ENCODE measurements at places on chromosomes 12 and 14.

GRCh38 chr14:55125403-55125802 is 3.6 kb upstream of the LGALS3 start:
- no peak for DNase-seq

- DNase-seq, result no peak
Measured at GRCh38 chr14:43786066-43786762, 720.9 kb downstream of the FSCB start.

GRCh38 chr14:23358553-23359166 is 6.0 kb upstream of the SLC22A17 start:
- no peak for DNase-seq

- no peak for DNase-seq
Measured at GRCh38 chr14:96039633-96040311, 610 bp downstream of the C14orf132 start.

DNA sequence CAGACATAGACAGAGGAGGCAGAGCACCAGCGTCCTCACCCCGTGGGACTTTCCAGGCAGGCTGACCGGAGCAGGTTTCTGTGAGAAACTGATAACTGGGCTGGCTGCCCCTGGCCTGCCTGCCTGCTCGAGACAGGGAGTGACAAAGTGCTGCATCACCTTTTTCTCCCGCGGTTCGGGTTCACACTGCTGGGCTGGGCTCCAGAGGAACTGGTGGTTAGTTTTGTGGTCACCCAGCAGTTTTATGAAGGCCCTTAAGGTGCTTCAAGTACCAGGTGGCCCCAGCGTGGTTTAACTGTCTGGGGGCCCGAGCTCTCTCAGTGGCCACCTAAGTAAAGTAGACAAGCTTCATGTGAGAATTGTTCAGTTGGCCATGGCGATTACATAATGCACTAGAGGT is 1073.6 kb downstream of the BCL11B start:
- no peak for DNase-seq

GRCh38 chr14:20934148-20934762 is 21.0 kb upstream of the RNASE2 start:
- DNase-seq, result no peak

DNA sequence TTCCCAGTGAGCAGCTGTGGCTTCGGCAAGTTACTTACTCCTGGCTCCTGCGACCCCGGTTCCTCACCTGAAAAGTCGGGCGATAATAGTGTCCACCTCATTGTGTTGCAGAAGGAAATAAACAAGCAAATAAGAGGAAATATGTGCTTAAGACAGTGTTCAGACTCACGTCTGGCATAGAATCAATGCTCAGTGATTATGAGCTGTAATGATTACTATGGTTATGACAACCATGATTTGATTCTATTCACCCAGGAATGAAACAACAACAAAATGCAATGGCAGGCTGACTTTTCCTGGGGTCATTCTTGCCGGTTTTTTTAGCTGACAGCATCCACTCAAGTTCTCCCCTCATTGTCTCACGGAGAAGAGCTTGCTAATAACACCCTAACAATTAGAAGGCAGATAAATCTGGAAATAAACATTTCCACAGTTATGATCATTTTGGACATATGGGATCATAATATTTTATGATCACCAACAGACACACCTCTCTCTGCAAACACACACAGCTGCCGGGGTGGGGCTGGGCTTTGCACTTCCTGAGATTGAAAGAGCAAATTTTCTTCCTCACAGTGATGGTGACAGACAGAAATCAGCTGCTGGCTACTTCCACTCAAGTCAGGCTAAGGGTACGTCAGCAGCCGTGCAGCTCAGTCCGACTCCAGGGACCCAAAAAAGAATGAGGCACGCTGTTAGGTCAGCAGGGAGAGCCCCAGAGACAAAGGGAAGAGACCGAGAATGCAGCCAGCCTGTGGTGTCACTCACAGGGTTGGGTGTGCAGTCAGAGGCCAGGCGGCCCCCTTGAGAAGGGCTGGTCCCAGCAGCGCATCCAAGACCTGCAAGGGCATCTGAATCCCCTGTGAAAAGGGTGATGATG is 158.0 kb downstream of the RIMBP2 start:
- DNase-seq, result no peak

DNA sequence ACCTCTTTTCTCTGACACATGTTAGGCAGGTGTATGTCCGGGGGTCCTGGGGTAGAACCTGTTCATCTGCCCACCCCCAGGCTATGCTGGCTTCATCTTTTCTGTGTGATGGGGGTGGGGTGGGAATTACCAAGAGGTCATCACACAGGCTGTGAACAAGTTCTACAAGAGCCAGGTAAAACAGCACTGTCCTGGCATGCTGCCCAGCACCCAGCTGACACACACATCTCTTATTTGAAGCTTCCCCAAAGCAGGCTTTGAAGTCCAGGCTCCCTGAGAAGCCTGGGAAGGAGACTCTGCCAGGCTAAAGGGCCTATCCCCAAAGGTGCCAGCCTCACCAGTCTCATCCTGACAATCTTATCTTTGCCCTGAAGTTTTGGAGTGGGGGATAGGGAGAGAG is 141.1 kb downstream of the ALG10 start:
- DNase-seq, result no peak

- no peak for DNase-seq
Measured at GRCh38 chr14:100076133-100076532, 10.9 kb downstream of the EVL start.

DNA sequence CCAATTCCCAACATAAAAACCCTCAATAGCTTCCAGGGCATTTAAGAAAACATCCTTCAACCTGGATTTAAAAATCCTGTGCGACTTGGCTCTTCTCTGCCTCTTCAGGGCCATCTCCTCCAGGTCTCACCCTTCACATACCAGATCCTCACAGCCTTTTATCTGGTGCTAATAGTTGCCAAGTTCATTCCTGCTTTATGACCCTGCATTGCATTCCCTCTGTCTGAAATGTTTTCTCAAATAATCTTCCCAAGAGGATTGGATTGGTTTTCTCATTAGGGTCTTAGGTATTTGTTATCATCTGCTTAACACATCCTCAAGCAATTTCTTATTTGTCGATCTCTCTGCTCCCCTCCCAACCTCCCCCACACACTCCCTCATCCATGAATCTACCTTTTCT is 832.0 kb downstream of the GALC start:
- DNase-seq, result no peak

GRCh38 chr14:39265806-39266524 is 32.2 kb downstream of the MIA2 start:
- no peak for DNase-seq

DNA sequence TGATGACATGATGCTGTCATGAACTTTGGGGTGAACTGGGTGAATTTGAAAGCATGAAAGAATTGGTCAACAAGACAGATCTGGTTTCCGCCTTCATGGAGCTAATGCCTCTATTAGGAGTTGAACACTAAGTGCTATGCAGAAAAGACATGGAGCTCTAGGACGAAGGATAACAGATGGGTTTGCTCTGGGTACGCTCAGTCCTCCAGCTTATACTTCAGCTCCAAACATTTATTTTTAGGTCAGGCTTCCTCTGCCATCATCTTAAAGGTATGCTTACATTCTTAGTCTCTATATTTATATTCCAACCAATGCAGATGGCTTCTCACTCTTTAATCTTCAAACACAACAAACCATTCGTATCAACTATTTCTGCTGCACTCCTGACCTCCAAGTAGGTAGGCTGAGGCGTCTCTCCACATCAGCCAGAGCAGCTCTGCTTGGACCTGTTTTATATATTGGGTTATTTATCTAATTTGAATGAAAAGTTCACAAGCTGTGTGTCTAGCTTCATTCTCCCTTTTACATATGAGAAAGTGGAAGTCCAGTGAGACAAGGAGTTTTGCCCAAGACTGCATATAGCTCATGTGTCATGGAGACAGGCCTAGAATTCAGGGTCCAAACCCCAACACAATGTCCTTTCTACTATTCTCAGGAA is 226.3 kb downstream of the SPTSSA start:
- DNase-seq, result no peak

DNA sequence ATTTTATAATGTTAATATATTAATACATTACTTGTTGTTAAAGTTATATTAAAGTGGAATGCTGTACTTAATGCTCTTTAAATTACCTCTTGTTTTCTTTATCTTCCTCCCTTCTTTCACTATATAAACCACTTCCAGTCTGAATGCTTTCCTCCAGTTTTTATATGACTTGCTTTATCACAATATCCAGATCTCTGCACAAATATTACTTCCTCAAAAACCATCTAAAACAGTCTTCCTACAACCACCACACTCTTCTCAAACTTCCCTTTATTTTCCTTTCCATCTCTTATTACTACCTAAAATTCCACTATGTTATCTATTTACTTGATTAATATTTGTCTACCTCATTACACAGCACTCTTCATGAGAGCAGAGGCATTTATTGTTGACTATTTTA is 956.6 kb downstream of the LRFN5 start:
- DNase-seq, result no peak

DNA sequence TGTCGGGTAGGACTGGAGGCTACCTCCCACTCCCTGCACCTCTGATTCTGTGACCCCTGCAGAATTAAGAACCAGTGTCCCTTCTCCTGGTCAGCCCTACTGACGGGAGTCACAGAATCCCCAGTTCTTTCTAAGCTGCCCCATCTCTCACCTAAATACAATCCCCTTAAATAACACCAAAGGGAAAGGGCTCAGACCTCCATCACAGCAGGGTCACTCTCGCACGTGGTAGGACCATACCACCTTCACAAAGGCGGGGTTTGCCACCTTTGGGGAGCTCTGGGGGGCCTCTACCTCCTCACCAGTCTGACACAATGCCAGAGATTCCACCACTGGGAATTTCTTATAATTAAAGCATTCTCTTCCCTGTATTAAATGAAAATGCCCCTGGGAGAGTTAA is 35.6 kb downstream of the DAD1 start:
- DNase-seq, result no peak

DNA sequence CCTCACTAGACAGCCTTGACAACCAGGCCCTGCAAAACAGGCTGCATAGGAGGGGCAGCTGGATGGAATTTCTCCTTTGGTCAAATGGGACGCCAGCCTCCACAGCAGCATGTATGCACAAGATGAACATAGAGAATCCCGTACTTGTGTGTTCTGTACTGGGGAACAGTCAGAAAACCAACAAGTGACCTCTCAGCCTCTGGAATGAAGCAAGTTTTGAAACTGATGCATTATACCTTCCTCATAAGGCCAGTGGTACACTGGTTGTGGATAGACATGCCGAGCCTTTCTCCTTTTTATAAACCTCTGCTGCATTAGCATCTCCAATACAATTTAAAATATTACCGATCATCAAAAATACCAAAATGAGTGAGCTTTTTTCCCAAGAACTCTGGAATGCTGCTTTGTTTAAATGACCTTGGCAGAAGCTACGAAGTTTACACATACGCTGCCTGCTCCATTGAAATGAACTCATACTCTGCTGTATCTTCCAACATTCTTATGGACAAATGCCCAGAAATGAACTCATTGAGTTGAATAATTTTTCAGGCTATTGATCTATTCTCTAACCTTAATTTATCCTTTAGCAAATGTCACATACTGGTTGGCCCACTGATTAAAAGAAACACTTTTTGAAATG is 47.6 kb upstream of the FERMT2 start:
- no peak for DNase-seq

GRCh38 chr12:72282721-72283120 is 10.6 kb downstream of the TRHDE start:
- no peak for DNase-seq

- DNase-seq, result no peak
Measured at GRCh38 chr14:36996857-36997590, 175.4 kb downstream of the SLC25A21 start.

- DNase-seq, result no peak
Measured at GRCh38 chr12:115785548-115785947, 491.9 kb downstream of the MED13L start.

- no peak for DNase-seq
Measured at GRCh38 chr12:43812926-43813325, 6.8 kb upstream of the TWF1 start.

DNA sequence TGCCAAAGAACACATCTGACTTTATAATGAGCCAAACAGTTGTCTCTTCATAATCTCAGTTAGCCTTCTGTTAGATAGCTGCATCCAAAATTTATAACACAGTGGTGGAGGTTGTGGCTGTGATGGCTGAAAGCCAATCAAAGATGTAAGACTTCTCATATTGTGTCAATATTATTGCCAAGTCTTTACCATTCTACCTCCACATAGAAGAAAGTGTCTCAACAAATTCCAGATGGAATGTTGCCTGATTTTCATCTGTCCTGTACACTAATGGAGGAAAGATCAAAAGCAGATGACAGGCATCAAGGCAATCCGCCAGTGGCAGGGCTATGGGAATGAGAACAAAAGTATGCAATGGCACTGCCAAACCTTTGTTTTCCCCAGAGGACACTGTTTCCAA is 813.1 kb upstream of the NOVA1 start:
- no peak for DNase-seq

- no peak for DNase-seq
Measured at GRCh38 chr12:97404093-97404492, 58.5 kb upstream of the RMST start.

DNA sequence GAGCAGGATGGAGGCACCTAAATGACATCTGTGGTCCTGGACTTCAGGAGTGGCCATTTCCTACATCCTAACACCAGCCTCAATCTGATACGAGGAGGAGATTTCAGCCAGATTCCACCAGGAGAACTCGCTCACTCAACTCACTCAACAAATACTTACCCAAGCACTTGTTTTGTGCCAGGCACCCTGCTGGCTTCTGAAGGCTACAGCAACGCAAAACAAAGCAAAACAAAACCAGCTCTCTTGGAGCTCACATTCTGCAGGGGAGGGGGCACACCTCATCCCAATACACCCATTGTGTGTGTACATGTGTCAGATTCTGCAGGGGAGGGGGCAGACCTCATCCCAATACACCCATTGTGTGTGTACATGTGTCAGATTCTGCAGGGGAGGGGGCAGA is 144.8 kb downstream of the PIWIL1 start:
- DNase-seq, result no peak

DNA sequence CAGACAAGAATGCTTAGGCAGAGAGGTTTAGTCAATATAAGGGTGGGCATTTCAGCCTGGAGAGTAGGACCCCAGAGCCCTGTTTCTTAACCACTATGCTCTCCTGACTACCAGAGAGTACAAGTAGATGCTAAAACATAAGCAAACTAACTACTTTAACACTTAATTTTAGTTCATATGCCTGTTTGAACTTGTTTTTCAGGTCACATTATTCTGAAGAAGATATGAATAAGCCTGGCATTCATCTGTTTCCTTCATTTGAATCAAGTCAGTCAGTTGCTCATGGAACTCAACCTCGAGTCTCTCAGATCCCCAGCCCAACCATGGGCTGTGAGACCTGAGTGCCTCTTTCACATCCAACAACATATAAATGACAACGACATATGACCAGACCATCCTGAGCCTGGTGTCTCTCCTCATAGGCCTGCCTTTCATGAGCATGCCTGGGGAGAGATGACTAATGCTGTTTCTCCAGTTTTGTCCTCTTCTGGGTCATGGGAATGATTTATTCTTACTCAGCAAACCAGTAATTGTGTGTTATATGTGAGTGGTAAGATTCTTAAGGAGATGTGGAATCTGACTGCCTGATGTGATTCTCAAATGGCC is 251.1 kb upstream of the BTG1 start:
- DNase-seq, result no peak

- no peak for DNase-seq
Measured at GRCh38 chr14:28744126-28744525, 22.5 kb upstream of the FOXG1 start.

- DNase-seq, result no peak
Measured at GRCh38 chr12:24500831-24501230, 448.1 kb downstream of the BCAT1 start.
